ENCODE measurements at places on chromosomes 3 and 15.

DNA sequence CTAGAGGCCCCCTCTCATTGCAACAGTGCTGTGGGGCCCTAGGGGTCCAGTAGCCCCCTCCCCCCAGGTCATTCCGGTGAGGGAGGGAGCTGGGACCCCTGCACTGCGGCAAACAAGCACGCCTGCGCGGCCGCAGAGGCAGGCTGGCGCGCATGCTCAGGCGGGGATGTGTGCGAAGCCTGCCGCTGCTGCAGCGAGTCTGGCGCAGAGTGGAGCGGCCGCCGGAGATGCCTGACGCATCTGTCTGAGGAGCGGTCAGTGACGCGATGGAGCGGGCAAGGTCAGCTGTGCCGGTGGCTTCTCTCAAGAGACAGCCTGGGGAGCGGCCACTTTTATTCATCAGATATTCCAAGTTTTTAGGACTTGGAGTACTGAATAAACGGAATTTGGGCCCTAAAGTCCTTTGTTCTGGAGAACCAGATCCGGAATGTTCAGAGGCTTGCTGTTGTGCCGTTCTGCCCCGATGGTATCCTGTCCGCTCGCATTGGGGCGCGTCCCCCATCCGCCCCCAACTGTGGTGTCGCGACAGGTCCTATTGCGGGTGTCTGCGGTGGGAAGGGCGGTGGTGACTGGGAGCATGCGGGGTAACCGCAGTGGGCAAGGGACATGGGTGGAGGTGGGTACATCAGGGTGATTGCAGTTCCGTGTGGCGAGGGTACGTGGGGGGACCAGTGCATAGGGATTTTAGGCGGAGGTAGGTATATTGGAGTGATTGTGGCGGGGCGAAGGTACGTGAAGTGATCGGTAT, at the start of the genes SNRPN and SNURF:
Gene SNRPN, plus strand, starts transcription at position 205 of the 748 bp plus-strand sequence. CDS start 19,467 bp downstream, outside the sequence.
Gene SNURF, plus strand, starts transcription at position 205 of the 748 bp plus-strand sequence. Its CDS starts 62 bp downstream, at position 267.
- peak; percentile 56 for DNase-seq

DNA sequence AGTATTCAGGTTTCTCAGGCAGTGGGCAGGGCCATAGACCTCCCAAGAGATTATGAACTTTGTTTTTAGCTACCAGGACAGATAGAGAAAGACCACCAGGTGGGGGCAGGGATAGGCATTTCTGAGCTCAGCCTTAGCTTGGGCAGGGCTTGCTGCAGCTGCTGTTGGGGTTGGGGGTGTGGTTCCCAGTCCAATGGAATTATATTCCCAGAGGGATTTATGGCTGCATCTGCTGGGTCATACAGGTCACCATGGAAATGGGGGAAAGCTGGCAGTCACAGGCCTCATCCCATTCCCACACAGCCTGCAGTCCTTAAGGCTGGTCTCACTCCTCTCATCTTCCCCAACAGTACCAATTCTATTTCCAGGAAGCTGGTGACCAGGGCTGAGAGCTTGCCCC, 144.6 kb upstream of the ZPLD1 start:
- no peak for DNase-seq

GRCh38 chr3:46982546-46982945, 3.1 kb downstream of the NBEAL2 start:
- no peak for DNase-seq

GRCh38 chr3:1578124-1578806, 485.4 kb downstream of the CNTN6 start:
- no peak for DNase-seq

DNA sequence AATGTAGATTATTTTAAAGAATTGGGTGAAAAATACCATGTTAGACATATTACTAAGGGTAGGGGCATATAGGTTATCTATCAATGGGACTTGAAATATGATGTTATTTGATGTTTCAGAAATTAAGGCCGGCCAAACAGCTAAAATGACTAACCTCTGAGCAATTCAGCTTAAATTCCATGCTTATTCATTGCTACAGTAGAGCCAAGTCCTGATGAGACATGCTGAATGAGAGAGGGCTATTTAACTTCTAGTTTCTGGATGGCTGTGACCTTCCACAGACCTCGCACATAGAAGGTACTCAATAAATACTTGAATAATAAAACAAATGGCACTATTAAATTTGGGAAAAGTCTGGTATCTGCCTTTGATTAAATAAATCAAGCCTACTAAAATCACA, 175.6 kb upstream of the WNT5A start:
- no peak for DNase-seq

GRCh38 chr3:191296041-191296541, 33.1 kb upstream of the CCDC50 start:
- DNase-seq: no peak

Data from CD14-positive monocyte (primary cell).